ENCODE measurements at places on chromosomes 16 and 17.

DNA sequence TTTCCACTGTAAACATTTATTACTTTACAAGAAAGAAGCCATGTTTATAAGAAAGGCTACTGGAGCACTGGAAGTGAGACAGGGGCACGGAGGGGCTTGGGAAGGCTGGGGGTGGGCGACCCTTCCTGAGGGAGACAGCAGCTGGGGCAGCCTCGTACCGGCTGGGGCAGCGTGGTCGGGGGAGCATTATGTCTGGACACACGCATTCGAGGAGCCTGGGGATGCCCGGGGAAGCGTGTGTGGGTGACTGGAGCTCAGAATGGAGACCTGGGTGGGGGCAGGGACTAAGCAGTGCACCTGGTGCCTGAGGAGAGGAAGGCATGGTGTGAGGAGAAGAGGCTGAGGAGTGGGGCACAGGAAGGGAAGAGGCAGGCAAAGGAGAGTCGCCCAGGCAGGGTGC lies 64.5 kb downstream of the SRCIN1 start:
- no peak for DNase-seq

GRCh38 chr17:4199818-4200402 lies 56.9 kb downstream of the CYB5D2 start:
- DNase-seq = no peak

- no peak for DNase-seq
These were observed 12.1 kb upstream of the KRTAP17-1 start for GRCh38 chr17:41327411-41328120.

GRCh38 chr16:4892361-4893102 lies 44.4 kb downstream of the PPL start:
- no peak for DNase-seq

DNA sequence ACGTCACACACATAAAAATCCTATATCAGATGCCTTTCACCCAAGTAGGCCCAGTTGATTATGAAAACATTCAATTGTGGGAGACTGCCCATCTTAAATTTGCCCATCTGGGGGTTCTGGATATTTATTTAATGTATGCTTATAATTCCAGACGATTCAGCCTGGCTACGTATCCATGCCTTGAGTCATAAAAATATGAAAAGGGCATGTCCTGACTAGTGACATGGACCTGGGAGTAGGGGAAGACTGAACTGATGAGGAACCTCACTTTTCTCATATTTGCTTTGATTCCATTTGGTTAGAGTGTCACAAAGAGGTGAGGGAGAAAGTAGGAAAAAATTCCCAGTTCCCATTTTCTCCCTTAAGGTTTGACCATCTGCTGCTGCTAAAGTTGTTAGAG lies 122.5 kb upstream of the GNAO1 start:
- no peak for DNase-seq

DNA sequence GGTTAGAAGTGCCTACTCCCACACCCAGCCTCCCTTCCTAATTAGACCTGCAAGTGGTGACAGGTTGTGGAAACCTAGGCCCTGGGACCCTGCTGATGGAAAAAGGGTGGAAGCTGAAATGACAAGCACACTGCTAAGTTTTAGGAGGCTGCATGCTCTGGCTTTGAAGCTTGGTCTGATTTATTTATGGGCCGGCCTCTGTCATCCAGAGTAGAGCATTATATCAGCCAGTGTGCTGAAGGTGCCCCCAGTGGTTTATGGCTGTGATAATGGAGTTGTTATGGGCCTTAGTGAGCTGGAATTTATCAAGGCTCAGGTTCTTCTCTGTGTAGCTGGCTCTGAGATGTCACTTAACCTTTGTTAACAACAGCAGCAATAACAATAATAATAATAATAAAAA lies 142.6 kb downstream of the UTP18 start:
- DNase-seq = no peak

DNA sequence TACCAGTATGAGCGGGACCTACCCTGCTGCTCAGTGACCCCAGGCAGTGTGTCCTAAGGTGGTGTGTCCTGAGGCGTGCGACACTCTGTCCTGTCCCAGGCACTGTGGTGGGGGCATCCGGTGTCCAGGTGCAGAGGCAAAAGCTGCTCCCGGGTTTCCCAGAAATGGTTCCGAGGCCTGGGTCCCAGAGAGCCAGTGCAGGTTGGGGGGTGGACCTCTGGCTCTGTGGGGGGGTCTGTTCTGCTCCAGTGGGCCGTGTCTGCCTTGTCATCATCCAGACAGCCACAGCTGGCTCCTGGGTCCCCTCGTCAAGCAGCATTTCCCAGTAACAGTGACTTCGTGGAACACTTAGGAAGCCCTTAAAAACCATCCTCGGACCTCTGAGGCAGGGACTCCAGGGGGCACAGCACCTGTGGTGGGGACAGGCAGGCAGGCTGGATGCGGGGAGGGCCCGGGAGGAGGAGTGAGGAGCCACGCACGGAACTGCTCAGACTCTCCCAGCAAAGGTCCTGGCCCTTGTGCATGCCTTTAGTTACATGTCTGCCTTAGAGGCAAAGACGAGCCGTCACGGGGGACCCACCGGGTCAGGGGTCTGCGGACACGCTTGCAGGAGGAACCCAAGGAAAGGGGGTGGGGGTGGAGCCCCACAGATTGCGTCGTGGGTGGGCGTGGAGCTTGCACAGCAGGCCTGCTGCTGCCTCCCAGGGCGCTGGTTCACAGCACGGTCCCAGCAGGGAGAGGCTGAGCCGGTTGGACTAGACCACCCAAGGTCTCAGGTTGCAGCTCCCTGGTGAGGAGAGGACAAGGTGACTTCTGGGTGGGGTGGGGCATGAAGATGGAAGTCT lies 5.6 kb downstream of the SLC16A3 start:
- peak; percentile 68 for DNase-seq

GRCh38 chr16:50972876-50973275 lies 178.2 kb downstream of the SALL1 start:
- no peak for DNase-seq

DNA sequence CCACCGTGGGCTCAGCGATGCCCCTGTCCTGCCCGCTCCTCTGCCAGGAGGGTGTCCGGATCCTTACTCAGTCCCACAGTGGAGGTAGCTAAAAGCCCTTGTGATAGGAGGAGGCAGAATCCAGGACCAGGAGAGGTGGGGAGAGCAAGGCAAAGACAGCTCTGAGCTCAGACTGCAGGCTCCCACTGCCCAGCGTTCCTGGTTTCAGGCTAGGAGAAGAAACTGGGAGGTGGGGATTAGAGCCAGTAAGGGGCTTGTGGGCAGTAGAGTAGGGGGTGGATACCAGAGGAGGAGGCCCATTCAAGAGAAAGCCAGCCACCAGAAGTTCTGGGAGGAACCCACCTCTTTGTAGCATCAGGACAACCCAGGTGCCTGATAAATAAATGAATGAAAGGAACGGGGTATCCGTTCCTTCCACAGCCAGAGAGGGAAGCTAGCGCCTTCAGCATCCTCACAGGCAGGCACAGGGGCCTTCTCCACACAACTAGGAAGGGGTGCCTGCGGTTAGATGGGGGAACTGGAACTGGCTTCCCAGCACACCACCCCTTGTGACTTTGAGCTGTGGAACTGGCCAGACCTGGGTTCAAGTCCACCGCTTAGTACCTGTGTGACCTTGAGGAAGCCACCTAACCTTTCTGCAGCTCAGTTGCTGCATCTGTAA lies 2.3 kb downstream of the IL21R start:
- DNase-seq = no peak

DNA sequence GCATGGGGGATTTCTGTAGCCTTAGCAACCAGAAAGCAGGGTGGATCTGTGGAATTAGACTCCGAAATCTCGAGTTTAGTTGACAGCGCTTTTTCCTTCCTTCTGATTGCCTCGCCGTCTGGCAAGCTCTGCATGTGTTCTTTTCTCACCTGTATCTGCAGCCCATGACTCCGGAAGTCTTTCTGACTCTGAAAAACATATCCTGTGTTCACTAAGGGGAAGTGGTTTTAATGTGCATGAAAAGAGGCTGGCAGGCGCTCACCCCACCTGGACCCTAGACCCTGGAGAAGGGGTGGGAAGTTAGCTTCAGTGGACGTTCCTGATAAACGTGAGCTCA lies 158.5 kb downstream of the RPTOR start:
- no peak for DNase-seq

DNA sequence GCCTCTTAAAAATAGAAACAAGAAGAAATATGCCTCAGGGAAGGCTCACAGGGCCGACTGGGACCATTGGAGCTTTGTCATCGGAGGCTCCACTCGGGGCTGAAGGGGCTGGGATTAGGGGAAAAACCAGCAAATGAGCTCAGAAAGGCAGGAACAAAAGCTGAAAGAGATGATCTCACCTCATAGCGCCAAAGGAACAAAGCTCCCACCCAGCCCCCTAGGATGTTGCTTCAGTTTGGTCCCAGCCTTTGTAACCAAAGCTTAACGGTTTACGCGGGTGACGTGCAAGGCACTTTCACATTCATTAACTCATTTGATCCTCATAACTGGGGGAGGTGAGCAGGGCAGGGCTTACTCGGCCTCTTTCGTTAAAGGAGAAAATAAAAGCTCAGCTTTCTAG lies 168.5 kb upstream of the DYNLRB2 start:
- DNase-seq = no peak

GRCh38 chr17:52145476-52145875 lies 13.0 kb downstream of the CA10 start:
- no peak for DNase-seq

- no peak for DNase-seq
These were observed 4.3 kb upstream of the NLRP1 start for GRCh38 chr17:5588584-5588983.

DNA sequence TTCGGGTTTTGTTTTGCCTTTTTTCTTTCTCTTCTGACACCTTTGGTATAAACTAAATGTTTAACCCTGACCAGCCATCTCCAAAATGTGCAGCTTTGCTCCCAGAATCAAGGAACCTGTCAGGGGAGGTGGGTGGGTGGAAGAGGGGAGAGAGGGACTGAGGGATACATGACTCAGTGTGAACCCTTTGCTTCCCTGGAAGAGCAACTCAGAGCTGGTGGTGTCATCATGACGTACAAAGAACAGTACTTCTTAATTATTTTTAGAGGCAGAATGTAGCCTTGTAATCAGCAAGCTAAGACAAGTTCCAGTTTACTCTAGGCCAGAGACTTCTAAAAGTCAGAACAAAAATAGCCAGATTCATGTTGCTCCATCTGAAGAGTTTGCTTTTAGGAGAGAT lies 119.6 kb upstream of the HAS3 start:
- DNase-seq = no peak

DNA sequence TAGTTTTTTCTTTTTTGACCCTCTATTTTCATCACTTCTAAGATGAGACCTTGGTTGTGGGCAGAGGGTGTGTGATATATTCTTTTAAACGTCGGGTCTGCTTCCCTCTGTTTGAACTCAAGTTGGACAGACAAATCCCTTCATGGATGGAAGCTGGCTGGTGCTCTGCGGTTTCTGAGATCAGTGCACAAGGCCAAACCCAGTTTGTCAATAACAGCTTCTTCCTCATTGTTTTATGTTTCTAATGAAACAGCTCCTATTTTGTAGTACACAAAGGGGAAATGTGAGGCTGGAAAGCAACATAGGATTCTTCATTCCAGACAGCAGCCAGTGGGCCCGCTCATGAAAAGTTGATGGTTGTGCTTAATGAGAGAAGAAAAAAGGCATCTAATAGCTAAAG lies 159.6 kb downstream of the PRKCA start:
- DNase-seq = no peak

- DNase-seq = no peak
These were observed at the start of gene BAIAP3 for GRCh38 chr16:1333149-1333812. Gene BAIAP3 (plus strand): TSS chr16:1333645. CDS start chr16:1338550, 4,905 bp downstream.
